ENCODE measurements at places on chromosomes 6 and 20.

GRCh38 chr6:150324044-150324443, 44.8 kb upstream of the IYD start:
- DNase-seq: no peak

GRCh38 chr6:86820750-86821149, 116.6 kb upstream of the HTR1E start:
- DNase-seq: no peak

GRCh38 chr6:34462551-34462971, 3.3 kb upstream of the PACSIN1 start:
- no peak for DNase-seq

- DNase-seq: no peak
Measured at GRCh38 chr6:144804246-144804790, 519.2 kb downstream of the UTRN start.

- DNase-seq: no peak
Measured at GRCh38 chr6:137765059-137765458, 102.0 kb upstream of the TNFAIP3 start.

GRCh38 chr6:47073125-47074110, 31.3 kb upstream of the ADGRF1 start:
- no peak for DNase-seq

DNA sequence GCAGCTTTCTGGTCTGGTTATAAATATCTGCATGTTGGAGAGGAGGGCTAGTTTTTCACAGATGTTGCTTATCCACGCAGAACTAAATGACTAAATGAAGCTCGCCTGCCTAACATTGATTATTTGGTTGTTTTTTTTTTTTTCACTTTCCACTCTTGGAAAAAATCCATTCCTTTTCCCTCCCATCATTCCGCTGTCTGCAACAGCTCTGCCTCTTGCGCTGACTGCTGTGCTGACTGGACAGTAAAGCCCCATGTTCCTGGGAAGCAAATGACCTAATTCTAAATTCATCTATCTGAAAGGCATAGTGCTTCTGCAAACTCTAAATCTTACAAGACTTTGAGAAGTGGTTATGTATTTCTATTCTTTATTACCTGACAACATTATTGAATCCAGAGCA, 255.5 kb upstream of the PLN start:
- DNase-seq: no peak

- no peak for DNase-seq
Measured at GRCh38 chr6:157386454-157386853, 5.5 kb downstream of the ZDHHC14 start.

GRCh38 chr6:165800337-165800736, 137.3 kb upstream of the PDE10A start:
- DNase-seq: no peak

DNA sequence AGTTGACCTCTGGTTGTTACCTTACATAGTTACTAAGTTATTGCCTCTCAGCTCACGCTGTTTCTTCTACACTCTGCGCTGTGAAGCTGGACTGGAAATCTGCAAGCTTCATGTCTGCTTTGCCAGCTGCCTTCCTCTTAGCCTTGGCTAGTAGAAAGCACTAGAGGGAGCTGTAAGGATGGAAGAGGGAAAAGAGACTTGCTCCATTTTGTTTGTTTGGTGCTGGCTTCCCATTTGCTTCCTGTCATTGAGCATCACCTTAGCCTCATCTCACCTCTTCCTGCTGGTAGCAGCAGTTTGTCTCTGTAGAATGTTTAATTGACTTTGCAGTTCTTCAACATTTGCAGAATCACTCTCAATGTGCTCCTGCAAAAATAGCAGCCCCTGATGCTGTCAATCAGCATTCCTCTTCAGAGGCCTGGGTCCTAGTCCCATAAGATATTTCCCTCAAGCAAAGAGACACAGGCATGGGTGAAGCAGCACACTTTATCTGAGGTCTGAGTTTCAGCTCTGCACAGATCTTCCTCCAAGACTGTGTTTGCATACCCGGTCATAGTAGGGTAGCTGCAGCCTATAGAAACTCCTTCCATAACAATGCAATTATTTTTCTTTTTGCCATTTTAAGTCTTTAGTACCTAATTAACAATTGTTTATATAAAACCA, 302.2 kb upstream of the EPHA7 start:
- no peak for DNase-seq

- DNase-seq: no peak
Measured at GRCh38 chr6:144437105-144437504, 152.0 kb downstream of the UTRN start.

DNA sequence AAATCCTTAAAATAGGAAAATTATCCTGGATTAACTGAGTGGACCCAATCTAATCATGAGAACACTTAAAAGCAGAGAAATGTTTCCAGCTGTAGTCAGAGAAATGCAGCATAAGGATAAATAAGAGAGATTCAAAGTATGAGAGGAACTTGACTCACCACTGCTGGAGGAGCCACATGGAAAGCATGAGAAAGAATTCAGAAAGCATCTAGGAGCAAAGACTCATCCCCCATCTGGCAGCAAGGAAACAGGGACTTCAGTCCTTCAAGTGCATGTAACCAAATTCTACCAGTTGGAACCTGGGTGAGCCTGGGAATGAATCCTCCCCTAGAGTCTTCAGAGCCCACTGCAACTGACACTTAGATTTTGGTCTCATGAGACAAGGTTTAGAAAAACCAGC, 33.7 kb downstream of the RNF146 start:
- no peak for DNase-seq

DNA sequence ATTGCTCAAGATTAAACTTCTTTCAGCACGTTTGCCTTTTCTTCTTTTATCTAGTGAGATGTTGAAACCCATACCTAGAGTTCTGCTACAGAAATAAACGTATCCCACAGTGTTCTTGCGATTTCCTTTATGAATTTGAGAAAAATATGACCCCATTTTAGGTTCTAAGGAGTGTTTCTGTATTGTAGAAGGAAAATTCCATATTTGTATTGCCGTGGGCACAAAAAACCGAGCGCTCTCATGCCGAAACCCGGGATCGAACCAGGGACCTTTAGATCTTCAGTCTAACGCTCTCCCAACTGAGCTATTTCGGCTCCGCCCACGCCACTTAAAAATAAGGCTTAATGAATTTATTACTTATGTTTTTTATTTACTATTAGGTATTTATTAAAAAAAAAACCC, 23.7 kb downstream of the ZNF311 start:
- peak; percentile 89 for DNase-seq

DNA sequence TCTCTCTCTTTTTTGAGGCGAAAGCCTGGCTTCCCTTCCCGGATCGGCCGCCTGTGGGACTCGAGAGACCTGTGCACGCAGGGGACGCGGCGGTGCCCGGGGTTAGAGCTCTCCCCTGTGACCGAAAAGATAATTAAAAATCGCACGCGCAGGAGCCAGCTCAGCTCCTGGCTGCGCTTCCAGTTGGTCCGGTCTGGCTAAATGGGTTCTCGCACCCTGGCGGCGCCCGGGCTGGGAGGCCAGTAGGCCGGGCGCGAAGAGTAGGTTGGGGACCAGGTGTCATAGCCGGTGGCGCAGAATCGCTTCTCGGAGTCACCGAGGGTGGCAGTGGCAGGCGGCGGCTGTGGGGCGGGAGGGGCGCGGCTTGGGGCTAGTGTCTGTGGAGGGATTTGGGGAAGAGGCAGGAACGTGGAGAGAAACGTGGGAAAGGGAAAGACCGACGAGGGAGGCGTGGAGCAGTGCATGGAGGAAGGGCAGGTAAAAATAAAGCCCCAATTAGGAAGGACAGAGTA, 41.9 kb upstream of the SUPT3H start:
- peak; percentile 64 for DNase-seq

DNA sequence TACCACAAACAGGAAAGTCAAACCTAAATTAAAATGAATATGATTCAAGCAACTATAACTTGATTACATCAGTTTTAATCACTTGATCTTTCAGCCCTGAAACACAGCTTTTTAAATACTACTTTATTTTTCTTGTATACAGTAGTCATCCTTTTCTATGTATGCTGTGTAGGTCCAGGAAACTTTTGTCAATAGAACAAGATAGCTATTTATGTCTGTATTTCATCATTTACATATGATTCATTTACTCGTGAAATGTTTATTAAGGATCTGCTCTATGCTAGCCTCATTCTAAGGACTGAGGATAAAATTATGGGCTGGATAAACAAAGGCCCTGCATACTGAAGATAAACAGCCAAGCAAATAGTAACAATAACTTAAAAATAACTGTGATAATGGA, 930.2 kb downstream of the TFAP2A start:
- no peak for DNase-seq

DNA sequence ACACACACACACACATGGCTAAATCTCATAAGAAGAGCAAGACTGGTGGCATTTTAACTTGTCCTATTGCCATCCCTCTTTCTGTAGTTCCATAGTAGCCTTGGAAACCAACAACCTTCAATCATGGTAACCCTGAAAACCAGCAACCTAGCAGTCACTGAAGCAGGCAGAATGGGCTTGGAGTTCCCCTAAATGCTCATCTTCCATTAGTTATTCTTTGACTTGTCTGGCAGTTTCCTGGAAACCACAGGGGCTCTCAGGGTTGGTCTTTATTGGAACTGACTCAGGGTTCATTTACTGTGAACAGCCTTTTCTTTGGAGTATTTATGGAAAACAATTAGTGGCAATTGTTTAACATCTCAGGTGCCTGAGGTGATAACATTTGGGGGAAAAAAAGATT, 19.4 kb upstream of the BRPF3 start:
- DNase-seq: no peak

DNA sequence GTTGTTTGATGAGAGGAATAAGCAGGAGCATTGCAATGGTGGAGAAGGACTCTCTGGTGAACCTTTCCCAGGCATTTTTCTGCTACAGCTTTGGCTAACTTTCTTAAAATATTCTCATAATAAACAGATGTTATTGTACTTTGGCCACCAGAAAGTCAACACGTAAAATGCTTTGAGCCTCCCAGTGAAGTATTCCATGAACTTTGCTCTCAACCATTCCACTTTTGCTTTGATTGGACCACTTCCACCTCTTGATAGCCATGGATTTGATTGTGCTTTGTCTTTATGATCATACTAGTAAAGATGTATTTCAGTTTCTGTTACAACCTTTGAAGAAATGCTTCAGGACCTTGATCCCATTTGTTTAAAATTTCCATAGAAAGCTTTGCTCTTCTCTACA, 241.1 kb downstream of the TENT5A start:
- DNase-seq: no peak

DNA sequence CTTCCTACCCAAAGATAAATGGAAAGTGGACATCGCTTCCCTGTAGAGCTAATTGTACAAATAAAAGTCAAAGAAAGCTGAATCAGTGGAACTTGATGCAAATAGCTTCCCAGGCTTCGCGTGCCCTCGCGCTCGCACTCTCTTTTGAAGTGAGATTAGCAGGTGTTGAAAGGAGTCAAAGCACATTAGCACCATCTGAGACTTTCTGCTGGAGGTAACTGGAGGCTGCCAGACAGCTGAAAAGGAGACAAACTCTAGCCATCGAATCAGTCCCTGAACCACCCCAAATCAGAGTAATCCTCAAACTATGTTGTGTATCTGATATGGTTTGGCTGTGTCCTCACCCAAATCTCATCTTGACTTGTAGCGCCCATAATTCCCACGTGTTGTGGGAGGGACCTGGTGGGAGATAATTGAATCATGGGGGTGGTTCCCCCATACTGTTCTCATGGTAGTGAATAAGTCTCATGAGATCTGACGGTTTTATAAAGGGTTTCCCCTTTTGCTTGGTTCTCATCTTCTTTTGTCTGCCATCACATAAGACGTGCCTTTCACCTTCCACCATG, 23.7 kb downstream of the SULF2 start:
- no peak for DNase-seq

DNA sequence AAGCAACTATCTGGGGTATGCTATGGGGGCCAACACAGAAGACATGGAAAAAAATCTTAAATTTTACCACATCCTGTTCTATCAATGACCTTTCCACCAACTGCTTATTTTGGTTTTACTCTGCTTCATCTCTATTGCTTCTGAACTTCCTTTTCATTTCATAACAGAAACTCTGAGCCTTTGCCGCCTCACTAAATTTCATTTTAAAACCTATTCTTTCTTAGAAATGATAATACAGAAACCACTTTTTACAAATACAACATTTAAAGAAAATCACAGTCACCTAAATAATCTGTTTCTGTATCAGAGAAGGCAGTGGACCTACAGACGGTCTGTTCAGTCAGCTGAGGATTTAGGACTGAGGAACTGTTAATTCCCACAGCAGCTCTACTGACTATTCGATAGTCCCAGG, 117.5 kb downstream of the KCNQ5 start:
- no peak for DNase-seq

DNA sequence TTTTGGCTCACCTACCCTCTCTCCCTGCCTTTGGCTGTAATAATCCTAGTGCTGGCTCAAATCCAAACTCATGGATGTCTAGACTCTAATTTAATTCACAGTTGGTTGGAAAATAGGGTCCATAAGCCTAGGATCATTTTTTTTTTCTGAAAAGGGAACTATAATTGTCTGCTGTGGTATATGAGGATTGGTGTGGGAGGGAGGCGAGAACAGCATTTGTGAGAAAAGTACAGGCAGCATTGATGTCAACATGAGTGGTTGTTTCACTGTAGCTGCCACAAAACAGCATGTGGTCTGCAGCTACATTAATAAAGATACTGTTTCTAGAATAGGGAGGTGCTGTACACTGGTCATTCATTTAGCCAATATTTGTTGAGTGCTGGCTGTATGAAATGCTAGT, 18.6 kb upstream of the POLR1H start:
- no peak for DNase-seq

DNA sequence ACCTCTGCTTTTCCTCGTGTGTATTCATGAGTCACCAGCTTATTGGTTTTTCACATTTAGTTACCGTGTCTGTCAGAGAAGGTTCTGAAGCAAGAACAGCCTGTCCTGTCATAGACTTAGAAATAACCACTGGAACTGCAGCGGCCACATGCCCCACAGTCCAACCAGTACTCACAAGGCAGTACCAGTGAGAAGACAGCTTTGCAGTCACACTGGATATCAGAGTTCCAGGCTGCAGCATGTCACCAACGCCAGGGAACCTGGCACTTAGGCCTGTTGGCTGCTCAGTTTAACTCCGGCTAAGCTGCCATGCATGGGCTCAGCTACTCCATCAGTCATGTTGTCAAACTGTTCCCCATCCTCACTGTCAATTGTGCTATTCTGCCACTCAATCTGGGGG, 40.1 kb downstream of the ADNP start:
- no peak for DNase-seq

DNA sequence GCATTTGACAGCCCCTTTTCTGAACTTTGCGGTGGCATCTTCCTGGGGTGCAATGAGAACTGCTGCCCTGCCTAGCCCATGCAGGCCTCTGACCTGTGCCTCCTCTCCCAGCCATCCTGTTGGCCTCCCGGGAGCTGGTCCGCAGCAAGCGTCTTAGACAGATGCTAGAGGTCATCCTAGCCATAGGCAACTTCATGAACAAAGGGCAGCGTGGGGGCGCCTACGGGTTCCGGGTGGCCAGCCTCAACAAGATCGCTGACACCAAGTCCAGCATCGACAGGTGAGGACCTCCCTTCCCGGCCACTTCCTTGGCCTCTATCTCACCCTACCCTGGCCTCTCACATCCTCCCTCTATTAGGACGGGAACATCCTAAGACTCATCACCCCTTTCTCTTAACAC, 37.6 kb downstream of the MOCS1 start:
- DNase-seq: no peak

DNA sequence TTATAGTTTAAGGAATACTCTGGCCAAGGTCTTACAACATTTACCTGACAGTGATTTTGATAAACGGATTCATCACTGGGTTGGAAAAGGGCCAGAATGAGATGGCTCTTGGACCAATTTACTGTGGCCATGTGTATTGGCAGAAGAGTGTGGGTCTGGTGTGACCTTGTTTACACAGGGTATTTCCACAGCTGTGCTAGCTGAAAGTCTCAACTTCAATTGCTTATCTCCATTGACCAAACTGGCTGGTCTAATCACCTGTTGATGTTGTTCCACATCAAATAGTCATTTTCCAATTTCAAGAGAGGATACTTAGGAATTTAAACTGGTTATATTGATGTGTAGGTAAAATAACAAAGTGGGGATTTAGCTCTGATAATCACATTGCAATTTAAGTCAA, 501.6 kb upstream of the MAP3K7 start:
- no peak for DNase-seq
